Stimulated activated CD4-positive, alpha-beta T cell treated with anti-CD3 and anti-CD28 coated beads, Interleukin-2, amount 100 ng/mL, for 48 hours (primary cell): ENCODE measurements at places on chromosomes 7 and 10.

DNA sequence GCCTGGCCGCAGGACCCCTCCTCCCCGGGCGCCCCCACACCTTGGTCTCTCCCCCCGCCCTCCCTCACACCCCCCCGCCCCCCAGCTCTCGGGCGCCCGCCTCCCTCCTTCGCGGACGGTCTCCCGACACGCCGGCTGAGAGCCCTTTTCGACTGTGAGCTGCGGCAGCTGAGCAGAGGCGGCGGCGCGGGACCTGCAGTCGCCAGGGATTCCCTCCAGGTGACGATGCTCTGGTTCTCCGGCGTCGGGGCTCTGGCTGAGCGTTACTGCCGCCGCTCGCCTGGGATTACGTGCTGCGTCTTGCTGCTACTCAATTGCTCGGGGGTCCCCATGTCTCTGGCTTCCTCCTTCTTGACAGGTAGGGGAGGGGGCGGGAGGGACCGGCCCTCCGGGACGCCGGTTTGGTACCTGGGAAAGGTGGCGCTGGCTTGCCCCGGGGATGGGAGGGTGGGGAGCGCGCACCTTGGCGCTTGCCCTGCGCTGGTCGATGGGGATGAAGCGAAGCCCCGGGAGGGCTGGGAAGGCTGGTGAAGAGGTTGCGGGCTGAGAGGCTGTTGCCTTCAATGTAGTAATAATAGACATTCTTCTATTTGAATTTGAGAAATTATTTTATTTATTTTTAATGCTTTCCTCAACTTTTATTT is at the start of gene BMPER:
BMPER (plus strand) TSS at position 151 of the 644 bp plus-strand sequence; CDS start at position 226, 75 bp downstream.
- no peak for DNase-seq

DNA sequence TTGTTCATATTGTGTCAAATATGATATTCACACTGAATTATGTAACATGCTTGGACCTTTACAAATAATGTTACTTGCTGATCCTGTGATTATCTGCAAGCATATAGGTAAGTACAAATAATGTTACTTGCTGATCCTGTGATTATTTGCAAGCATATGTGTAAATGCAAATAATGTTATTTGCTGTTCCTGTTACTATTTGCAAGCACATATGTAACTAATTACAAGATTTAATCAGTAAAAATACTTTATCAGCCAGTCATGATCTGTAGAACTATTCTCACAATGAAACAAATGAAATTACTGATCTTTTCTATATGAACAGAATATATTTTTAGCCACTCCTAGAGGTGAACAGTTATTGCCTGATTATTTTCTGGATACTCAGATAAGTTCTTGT is 44.7 kb upstream of the NPY start:
- DNase-seq = no peak

DNA sequence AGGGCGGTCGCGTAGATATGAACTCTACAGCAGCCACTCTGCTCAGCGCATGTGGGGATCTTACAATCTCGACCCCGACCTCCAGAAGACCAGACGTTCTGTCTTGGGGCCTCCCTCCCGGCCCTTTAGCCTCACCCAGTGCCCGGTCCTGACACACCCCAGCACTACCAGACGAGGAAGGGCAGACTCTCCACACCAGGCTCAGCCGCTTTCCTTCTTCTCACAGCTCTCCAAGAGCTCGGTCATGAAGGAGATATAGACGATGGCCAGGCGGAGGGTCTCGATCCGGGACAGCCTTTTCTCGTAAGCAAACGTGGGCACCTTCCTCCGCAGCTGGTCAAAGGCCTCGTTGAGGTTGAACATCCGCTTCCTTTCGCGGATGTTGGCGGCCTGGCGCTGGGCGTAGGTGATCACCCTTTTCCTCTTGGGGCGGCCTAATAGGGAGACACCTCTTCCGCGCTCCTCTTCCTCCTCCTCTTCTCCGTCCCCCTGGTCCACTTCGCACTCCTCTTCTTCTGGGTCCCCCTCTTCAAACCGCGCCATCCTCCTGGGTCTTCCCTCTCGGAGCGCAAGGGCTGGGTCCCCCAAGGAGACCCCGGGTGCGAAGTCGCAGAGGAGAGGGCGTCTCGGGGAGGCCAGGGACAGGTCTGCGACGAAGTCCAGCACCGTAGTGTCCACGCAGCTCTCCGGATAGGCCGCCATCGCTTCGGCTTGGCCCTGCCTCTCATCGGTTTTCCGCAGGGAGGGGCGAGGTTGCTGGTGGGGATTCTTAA is at the start of gene FERD3L:
FERD3L (minus strand) TSS at position 761 of the 773 bp plus-strand sequence; CDS start at position 702, 59 bp downstream.
- no peak for DNase-seq

DNA sequence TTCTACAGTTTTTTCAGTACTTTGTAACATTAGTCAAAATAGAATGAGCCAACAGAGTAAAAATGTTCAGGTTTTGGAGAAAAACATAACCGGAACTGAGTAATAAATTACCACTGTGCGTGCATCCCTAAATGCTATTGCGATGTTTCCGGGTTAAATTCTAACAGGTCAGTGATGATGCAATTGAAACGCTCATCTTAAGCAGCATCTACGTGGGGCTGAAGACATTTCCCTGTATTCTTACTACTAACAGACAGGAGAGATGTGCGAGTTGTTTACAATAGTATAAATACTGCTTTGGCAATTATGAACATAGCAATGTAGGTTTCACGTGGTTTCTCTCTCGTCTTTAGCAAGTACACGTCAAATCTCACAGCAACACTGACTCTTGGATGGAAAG is 149.4 kb downstream of the USP6NL start:
- DNase-seq = no peak

DNA sequence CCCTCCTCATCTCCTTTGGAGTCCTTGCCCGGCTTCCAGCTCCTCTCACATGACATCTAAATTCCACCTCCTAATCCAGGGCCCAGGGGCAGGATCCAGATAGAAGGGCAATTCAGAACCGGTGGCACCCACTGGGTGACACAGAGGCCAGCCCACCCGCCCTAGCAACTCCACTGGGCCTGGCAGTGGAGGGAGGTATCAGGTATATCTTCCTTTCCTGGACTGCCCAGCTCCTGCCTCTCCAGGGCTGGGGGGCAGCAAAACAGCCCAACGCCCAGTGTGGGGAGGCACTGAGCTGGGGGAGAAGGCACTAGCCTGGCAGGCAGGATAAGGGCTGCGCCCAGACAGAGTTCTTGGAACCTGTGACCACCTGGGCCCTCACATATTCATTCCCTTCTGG is 10.4 kb upstream of the TRIM8 start:
- no peak for DNase-seq

GRCh38 chr10:7153750-7154149 is 257.1 kb downstream of the SFMBT2 start:
- no peak for DNase-seq

- no peak for DNase-seq
Measured at GRCh38 chr10:88994019-88994418, 3.4 kb downstream of the FAS start.

- no peak for DNase-seq
Measured at GRCh38 chr10:125264091-125264490, 103.7 kb upstream of the CTBP2 start.

DNA sequence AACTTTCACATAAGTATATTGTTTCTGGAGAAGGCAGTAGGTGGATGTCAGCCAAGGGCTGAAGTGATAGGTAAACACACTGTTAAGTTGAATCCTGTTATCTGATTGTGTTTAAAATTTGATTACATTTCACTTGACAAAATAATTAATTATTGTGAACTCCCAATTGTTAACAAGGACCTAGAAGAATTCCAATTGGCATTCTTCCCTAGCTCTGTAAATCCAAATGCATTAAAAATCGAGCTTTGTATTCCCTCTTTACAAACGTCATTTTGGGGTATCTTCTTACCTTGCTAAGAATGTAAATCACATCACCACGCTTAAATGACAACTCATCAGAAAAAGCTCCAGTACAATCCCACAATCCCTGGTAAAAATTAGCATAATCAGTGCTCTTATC is 179.9 kb downstream of the SKAP2 start:
- DNase-seq = no peak

GRCh38 chr10:24477915-24478314 is 245.8 kb downstream of the ARHGAP21 start:
- DNase-seq = no peak

GRCh38 chr10:2038036-2038435 is 300.7 kb upstream of the ADARB2 start:
- no peak for DNase-seq

DNA sequence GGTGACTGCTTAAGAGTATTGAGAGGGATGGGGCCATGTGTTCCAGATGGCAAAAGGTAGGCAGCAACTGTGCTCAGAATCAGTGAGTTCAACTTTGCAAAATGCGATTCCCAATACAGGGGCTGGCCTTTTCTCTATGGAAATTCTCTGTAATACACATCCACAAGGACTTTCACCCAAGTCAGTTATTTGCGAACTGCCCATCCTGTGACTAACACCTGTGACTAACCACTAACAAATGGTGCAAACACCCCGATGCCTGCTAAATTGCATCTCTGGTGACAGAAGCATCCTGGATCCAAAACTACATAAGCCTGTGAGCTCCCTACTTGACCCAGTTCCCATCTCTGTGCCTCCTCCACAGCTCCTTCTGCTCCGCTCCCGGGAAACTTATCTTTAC is 9.0 kb upstream of the CUZD1 start:
- DNase-seq = no peak

GRCh38 chr10:99524736-99525380 is 7.9 kb upstream of the NKX2-3 start:
- no peak for DNase-seq

- DNase-seq = no peak
Measured at GRCh38 chr7:99855236-99855635, 21.6 kb downstream of the OR2AE1 start.

DNA sequence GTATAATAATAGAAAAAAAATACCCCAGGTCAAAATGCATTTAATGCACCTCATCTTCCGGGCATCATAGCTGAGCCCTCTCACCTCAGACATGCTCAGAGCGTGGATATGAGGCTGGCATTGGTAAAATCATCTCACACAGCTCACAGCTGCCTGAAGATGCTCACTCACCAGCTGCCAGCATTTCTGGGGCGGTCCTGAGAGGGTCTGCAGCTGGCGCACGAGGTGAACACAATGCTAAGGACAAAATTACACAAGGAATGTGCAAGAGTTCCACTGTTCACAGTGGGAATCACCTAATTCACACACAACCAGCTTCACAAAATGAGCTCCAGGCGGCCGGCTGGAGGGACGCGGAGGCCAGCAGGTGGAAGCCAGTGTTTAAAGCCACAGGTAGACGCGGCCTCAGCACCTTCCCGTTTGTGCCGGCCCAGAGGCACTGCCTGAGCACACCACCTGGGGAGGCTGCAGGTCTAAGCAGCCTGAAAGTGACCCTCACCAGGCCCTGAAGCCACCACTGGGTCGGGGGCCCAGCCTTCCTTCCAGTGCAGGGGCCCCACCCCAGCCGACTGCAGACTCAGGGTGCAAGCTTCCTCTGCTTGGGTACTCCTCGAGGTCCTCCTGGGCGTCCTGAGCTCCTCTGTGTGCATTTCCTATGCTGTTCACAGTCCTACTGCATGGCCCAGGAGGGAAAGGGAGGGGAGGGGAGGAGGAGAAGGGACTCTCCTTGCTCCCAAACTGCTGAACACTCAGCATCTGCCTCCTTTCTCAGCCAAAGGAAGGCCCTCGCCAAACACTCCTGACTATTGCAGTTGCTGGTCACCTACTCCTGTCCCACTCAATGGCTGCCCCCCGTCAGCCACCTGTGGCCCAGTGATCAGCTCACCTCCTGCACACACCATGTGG is 61.2 kb upstream of the FAM20C start:
- DNase-seq = no peak

DNA sequence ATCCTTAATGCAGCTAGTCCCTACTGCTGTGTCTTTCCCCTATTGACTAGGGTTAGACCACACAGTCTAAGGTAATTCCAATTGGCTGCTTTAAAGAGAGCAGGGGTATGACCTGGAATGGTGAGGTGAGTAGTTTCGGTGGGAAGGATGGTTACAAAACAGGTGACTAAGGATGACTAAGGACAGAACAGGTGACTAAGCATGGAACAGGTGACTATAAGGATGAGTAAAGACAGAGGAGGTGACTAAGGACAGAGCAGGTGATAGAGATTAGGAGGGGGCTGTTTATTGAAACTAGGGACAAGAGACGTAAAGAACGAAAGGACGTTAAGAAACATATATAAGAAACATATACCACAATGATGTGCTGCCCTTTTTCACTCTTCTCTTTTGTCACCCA is 145.1 kb upstream of the TMEM106B start:
- no peak for DNase-seq

DNA sequence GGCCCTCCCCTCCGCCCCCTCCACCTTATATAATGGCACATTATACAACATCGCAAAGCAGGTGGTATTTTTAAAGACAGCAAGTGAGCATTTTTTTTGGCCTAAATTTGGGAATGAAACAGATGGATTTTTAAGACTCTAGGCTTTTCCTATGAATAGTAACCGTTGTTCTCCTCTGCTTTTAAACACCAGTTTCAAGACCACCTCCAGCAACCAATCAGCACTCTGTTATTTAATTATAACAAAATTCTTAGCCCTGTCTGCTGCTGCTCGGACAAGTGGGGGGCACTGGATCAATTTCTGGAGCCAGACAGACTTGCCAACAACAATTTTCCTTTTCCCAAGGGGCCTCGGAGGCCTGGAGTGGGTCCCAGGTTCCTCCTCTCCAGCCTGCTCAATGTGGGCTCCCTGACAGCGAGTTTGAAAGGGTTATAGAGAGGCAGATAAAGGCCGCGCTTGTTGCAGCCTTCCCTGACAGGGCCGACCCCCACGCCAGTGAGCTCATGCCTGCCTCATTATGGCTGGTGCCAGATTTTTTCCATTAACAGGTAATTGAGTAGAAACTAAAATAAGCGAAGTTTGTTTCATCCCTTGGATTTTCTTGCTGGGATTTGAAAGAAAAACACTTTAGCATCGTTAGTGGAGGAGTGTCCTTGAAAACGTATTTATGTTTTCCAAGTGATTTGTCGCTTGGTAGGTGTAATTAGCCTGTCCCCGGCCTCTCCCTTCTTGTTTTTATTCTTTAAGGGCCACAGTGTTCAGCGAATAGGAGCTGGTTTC is 227.3 kb downstream of the TCF7L2 start:
- DNase-seq = no peak
